ENCODE measurements at places on chromosomes 5 and 9. TPM values are rescaled to one million over a fixed set of nuclear protein-coding genes. Genes with fewer than 3 reads are reported as not detected.

The SPEF2 gene
- 8.2 TPM for total RNA-seq

The PCDHA4 gene
- 0.67 TPM for total RNA-seq

The PANK3 gene
- 48.8 TPM for total RNA-seq

The SPATA31C1 gene
- not detected for total RNA-seq

The IL7R gene
- total RNA-seq, result 0.16 TPM

The FBXL7 gene
- total RNA-seq, result 9.4 TPM

Measured in SK-MEL-5 (cell line).